ENCODE measurements at places on chromosomes 3 and 15. TPM values are rescaled to one million over a fixed set of nuclear protein-coding genes. Genes with fewer than 3 reads are reported as not detected.

GPR27 gene
- 3.7 TPM for total RNA-seq

FHIT gene
- total RNA-seq, result 9.6 TPM

ANKRD63 gene
- not detected for total RNA-seq

GRCh38 chr15:58369261-58369701 is 62.5 kb upstream of the LIPC start:
- no peak for DNase-seq

DNA sequence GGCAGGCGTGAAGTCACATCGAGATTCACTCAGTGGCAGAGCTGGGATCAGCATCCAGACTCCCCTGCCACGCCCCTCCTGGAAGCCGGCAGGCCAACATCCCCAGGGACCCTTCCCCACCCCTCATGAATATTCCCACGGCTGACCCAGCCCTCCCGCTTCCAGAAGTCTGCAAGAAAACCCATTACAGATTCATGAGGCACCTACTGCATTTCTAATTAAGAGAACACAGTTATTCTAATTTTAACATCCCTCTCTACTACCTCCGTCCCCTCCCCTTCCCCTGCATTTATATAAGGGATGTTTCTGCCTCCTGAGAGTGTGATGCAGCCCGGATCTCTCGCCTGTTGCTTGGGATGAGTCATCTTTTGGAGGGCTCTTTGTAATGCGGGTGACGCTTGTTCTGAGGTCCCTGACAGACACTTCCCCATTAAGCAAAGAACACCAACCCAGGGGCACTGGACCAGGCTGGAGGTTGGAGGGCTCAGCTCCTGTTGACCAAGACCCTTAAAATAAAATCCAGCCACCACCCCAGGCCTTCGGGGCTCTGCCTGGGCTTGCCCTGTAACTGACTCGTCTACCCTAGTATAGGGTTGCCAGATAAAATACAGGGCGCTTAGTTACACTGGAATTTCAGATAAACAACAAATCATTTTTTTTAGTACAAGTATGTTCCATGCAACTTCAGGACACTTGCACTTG is 118.7 kb downstream of the NUP210 start:
- DNase-seq, result no peak

DNA sequence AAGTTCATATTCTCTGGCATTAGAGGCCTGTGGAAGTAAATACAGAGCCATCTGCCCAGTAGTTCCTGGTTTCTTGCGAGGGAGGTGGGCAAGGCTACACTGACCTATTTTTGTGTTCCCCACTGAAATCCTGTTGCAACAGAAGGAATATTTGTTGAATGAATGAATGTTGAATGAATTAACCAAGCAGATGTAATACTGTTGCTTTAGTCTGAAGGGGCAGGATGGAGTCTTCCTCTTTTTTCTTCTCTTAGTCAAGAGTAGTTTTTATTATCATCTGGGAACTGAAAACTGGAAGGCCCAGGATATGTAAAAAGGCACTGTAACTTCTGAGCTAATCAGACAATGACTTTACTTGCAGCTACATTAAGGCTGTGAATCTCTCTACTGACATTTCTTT is 17.1 kb downstream of the BLOC1S6 start:
- no peak for DNase-seq

- DNase-seq, result no peak
Measured at GRCh38 chr3:10391391-10391790, 70.5 kb upstream of the SEC13 start.

- DNase-seq, result peak; percentile 75
Measured at GRCh38 chr3:150925751-150926201, 20.5 kb upstream of the MINDY4B start.

DNA sequence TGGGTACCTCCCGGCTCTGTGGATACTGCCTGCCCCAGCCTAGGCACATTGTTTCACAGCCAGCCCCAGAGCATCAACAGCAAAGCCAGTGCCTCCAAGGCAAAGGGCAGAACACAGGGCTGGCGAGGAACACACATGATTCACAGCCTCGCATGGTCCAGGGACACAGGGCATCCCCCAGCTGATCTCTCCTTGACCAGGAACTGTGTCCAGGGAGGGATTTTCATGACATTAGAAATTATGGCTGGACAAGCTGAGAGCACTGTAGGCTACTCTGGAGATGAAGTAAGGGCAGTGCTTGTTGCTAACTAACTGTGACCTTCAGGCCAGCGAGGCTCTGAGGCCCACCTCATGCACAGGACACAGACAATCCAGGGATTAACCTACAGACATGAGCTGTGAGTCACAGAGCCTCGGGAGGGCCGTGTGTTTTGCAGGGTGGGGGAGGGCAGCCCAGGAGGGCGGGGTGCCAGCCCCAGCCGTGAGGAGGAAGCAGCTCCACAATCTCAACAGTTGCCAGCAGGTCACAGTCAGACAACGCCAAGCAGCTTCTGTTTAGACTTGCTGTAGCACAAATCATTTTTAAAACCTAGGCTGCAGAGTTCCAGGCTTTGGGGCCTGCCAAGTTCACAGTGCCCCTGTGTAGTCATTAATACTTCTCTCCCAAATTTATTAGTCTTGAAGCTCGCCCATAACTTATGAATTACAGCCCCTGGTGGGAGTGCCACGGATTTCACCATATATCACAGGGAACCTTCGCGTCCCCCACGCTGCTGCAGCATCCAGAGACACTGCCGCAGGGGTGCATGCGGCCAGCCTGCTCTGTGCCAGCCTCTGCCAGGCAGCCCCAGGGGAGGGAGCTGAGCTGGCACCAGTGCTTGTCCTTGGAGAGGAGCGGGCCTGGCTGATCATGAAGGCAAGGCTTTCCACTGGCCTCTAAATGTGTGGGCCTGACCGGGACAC is 114.7 kb downstream of the ETFA start:
- DNase-seq, result peak; percentile 51

GRCh38 chr3:194686414-194686815 is 732 bp downstream of the FAM43A start:
- DNase-seq, result no peak

- no peak for DNase-seq
Measured at GRCh38 chr15:22968366-22968765, 11.8 kb downstream of the CYFIP1 start.

- DNase-seq, result no peak
Measured at GRCh38 chr15:92807971-92808571, 92.1 kb upstream of the CHD2 start.

DNA sequence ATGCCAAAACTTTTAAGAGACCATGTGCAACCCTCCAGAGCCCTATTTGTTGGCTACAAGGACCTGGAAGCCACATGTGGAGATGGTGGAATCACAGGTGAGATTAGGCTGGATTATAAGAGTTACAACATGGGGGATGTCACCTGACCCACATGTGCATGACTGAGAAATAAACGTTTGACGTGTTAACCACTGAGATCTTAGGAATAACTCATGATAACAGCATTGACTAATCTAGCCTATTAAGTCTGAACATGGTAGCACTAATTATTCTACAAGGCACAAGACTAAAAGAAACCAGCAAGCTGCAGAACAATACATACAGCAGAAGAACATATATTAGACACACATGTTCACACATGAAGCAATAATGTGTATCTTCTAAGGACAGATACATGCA is 38.4 kb downstream of the SUCLG2 start:
- DNase-seq, result no peak

Data from upper lobe of right lung (tissue), 1 donor.